CMK (cell line): ENCODE measurements at places on chromosomes 5 and 9.

DNA sequence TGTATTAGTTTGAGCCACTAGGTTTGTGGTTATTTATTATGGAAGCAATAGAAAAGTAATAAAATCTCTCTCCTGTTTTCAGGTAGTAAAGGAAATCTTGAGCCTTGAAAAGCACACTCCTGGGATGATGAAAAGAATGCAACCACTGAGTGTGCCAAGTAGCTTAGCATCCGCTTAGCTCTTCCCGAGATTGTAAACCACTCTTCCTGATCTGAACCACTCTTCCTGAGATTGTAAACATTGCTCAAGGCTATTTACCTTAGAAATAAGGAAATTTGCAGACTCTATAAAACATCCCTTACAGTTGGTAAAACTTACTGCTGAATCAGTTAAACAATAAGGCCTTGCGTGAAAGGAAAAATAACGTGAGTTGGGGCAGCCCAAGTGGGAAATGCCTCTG lies 17.4 kb upstream of the IL33 start:
- no peak for DNase-seq

DNA sequence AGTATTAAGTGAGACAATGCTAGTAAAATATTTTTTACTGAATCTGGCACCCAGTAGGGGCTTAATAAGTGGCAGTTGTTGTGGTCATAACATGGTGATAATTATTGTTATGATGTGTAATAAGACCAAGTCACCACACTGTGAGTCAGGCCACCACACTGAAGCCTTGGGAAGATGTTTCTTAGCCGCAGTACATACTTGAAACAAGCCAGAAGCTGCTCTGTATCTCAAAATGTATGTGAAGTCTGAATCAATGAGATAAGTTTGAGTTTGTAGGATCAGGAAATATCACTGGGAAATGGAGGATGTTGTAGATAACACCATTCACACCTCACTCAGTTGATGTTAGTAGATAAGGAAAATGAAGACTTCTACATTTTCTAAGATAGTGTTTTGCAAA lies 51.3 kb upstream of the PTPN3 start:
- DNase-seq: no peak

DNA sequence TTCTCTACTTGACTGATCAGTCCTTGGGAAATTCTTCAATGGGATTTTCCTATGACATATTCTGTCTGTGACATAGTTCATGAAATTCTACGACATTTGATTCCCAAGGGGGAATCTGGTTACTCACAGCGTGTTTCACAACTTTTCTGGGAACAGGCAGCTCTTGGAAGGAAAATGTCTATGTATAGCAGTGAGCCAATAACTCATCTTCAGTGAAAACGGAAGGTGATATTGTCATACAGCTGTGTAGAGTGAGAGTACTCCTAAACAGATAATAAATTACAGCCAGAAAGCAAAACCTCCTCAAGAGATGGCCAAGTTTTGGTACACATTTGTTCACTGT lies 91.4 kb downstream of the C9orf152 start:
- DNase-seq: no peak

DNA sequence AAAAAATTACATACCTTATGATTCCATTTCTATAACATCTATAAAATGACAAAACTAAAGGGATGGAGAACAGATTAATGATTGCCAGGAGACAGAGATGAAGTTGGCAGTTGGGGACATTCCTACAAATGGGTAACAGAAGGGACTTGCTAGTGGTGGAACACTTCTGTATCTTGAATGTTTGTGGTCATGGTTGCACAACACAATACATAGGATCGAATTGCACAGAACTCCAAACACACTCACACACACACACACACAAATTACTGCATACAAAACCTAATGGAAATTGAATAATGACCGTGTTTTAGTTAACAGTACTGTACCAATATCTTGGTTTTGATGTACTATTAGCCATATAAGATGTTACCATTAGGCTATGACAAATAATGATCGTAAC lies 330.7 kb upstream of the POU5F2 start:
- no peak for DNase-seq

- no peak for DNase-seq
Observed at GRCh38 chr5:6541256-6542013, 91.4 kb downstream of the NSUN2 start.

GRCh38 chr5:69368458-69369339 lies 621 bp downstream of the AK6 start:
- DNase-seq: peak; percentile 24

- DNase-seq: no peak
Observed at GRCh38 chr9:34503406-34503805, 19.4 kb downstream of the ENHO start.

GRCh38 chr9:78035383-78035993 lies 3.9 kb upstream of the GNAQ start:
- no peak for DNase-seq
